LHCN-M2 (cell line): ENCODE measurements at places on chromosomes 6 and 20.

DNA sequence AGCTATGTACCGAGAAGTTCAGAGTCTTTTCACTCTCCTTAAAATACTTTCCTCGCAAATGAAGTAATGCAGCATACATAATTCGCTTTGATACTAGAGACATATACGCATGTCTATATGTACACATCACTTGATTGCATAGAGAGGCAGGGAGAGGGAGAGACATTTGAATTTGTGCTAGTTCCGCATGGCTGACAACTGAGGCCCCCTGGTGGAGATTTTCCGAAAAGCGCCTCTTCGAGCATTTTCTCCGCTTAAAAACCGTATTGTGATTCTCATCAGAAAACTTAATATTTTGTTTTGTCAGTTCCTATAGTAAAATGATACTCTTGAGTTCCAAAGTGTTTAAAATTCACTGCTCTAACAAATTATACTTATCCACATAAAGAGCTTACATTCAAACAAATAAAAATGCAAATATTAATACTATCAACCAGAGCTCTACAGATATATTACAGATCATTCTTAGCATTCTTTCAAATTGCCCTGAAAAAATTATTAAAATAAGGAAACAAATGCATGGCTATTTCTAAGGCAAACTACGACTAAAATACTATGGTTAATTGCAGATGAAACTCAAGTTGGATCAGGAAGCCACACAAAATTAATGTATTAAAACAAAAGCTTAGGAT, 637 bp downstream of the MYLK4 start:
- peak; percentile 43 for DNase-seq

DNA sequence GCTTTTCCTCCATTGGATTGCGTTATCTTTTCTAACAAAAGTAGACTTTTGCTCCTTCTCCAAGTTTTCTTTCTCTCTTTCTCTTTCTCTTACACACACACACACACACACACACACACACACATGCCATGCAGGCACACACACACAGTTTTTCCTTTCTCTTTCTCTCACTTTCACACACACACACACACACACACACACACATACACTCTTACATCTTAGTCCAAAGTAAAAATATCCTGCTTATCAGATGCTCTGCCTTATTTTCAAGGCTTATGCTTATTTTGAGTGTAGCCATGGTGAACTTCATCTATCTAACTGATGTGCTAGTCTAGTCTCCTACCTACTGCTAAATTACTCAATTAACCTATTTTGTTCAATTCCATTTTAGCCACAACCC, 34.4 kb upstream of the RAB23 start:
- DNase-seq: no peak

DNA sequence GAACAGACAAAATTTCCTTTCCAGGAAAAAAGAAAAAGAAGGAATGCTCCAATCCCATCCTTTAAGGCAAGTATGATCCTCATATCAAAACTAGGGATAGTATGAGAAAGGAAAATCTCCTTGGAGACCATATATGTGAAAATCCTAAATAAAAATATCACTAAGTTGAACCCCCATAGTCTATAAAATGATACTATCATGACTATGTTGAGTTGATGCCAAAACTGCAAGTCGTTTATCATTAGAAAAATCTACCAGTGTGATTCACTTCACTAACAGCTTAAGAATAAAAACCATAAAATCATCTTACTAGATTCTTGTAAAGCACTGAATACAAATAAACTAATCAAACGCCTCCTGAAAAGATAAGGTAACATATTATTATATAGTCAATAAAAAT, 76.6 kb upstream of the STXBP5 start:
- DNase-seq: peak; percentile 50

- DNase-seq: no peak
Observed at GRCh38 chr20:36820928-36821327, 47.4 kb upstream of the DSN1 start.

DNA sequence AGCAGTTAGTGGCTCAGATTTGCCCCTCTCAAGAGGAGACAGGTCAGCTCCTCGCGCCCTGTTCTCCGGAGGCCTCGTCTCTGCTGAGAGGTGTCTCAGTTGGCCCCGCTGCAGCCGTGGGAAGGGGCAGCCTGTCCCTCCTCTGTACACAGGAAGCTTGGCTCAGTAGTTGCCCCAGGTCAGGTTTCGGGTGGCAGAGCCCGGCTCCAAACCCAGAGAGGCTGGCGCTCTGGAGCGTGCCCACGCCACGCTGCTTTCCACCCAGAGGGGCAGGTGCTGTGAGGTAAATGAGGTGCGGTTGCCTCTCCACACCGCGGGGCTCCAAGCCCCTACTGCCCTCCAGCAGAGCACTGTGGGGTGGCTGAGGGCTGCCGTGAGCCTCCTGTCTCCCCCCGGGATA, 16.0 kb downstream of the DYNLT1 start:
- no peak for DNase-seq

GRCh38 chr6:12047304-12047703, 35.2 kb downstream of the HIVEP1 start:
- no peak for DNase-seq

- no peak for DNase-seq
Observed at GRCh38 chr20:37407573-37408002, 61.6 kb downstream of the SRC start.

DNA sequence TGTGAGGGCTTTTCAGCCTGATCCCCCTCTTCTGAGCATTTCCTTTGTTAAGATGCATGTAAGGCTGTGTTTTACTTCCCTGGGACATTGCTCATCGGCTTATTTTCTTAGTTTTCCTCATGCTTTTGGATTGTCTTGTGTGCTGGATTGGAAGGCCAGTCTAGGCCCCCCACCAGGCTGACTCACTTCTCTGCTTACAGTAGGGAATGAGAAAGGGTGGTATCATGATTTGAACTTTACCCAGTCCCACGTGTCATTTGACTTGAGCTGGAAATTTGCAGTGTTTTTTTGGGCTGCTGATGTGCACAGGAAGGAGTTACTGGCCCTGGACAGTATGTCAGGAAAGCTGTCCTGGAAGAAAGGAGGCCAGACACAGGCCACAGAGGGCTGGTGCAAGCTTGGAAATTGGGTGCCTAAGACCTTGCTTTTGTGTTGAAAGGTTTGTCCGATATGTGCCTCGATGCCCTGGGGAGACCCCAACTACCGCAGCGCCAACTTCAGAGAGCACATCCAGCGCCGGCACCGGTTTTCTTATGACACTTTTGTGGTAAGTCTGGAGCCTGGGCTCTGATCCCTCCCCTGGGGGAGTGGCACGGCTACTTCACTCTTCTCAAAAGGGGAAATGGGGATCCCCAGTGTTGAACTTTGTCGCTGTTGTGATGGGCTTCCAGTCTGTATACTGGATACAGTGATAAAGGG, 12.8 kb downstream of the RNF114 start:
- peak; percentile 86 for DNase-seq

DNA sequence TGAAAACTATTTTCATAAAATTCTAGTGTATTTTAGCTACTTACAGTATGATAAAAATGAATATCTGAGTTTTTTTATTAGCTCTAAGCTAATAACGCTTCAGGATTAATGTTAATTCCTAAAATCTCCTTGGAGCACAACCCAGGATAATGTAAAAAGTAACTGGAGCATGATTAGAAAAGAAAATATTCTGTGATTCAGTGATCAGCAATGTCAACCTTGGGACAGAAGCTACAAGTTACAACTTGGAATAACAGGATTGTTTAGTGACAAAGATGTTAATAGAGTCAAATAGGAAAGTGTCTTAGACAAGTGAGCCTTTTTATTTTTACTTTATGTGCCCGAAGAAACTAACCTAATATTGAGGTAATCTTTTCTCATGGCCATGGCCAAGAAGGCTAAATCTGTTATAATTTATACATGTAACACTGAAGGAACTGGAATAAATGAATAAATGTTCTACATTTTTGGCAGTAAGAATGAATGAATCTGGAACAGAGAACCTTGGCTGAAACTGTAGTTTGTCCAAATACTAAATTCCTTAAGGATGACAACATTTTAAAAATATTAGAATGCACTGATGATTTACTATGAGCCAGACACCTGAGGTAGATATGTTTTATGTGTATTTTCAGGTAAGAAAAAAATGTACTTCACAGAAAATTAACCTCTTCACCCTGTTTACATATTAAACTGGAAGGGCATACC, 994.0 kb downstream of the GRIK2 start:
- DNase-seq: no peak

DNA sequence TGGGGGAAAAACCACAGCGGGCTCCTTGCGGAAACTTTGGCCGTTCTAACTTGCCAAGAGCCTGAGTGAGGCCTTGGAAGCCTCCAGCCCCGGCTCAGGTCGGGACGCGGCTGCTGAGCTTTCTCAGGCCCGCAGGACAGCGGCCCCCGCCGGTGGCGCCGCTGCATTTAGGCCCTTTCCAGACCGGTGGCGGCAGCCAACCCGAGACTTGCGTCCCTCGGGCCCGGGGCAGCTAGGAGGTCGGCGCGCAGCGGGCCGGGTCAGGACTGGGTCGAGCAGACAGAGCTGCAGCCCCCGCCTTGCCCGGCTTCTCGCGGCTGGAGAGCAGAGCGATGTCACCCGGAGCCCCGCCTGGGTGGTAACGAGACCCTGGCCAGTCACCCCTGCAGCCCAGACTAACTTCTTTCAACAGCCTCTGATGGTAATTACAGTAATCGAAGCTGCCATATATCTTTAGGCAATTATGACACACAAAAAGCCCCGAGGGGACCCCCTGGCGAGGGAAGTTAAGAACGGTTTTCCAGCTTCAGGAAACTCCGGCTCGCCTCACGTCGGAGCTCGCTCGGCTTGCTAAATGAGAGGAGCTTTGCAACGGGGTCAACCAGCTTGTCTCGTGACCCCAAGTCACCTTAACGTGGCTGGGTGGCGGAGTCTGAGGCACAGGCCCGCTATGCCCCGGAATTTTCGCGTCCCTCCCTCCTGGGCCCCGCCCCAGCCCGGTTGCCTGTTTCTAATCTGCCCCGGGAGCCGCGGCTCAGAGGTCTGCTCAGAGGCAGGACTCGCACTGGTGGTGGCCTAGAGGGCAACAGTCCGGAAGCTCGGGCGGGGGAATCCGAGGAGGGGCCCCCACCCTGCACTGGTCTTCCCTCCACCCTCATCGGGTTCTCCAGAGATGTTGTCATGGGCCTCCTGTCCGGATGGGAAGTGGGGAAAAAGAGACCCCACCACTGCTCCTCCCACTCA, 3.0 kb downstream of the NR2E1 start:
- DNase-seq: no peak

- DNase-seq: no peak
Observed at GRCh38 chr6:156391061-156391672, 386.0 kb upstream of the ARID1B start.

DNA sequence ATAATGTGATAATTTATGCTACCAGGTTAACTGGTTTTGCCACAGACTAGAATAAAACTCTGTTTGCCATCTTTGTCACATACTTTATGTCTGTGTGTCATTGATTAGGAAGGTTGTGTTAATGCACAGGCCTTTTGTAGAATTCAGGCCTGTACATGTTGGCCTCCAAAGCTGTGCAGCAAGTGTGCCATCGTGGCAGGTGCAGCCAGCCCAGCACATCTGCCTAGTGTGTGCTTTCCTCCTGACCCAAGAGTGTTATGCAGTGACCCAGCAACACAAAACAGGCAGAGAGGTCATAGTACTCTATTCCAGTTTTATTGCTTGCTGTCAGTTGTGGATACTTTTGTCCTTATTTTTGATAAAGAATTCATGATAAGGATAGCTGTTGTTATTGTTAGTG, 3.7 kb downstream of the MAP3K4 start:
- DNase-seq: no peak

DNA sequence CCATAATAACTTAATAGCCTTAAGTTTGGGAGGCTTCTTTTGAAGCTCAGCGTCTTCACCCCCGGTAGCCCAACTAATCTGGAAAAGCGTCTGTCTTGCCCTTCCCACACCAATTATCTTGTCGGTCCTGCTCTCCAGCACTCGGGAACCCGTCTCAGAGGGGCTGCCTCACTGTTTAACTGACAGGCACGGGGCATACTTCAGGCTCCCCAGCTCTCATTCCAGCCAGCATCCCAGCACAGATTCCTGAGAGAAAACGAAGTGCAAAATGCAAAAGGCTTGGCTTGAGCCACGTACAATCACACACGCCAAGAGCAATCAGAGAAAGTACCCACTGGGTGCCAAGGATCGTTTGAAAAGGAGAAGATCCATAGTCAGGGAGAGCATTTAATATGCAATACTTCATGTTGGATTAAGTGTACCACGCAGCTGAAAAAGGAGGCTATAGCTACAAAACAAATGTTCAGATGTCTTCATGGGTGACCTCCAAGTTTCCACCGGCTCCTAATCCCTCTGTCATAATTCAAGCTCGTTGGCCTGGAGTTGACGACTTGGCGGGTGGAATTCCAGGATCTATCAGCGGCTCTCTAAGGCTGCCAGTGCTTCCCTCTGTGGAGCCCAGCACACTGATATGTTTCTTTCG, 53.7 kb upstream of the STX16 start:
- no peak for DNase-seq

- DNase-seq: peak; percentile 99
Observed at GRCh38 chr6:136593748-136594490, 43.7 kb upstream of the MAP7 start.

DNA sequence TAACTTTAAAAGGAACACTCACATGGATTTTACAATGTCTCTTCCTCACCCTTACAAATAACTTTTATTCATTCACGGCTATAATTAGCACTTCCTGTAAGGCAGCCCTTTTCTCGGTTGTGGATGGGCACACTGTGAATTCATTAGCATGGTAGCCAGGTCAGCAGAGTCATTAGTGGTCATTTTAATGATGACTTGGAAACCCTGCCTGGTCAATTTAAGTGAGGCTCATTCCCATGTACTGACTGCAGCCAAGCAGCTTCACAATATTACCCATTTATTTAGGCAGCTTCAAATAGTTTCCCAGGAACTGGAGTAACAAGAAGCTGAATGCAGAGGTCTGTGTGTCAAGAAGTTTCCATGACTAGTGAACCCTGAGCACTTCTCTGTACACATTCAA, 248.8 kb downstream of the KHDC1L start:
- no peak for DNase-seq

GRCh38 chr6:1903780-1904465, 294.2 kb downstream of the FOXC1 start:
- no peak for DNase-seq

DNA sequence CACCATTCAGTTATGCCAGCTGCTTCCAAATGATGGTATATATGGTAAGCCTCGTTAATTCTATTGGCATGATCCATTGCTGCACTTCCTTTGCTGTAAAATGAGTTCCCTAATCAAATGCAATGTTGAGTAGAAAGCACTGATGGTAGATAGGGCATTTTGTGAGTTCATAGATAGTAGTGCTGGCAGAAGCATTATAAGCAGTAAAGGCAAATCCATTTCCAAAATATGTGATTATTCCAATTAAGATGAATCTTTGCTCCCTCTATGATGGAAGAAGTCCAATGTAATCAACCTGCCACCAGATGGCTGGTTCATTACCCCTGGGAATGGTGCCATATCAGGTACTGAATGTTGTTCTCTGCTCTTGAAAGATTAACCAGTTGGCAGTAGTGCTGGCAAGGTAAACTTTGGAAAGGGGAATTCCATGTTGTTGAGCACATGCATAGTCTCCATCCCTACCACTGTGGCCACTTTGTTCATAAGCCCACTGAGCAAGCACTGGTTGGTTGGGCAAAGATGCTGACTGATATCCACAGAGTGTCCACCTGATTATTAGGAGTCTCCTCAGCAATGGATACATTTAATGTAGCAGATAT, 5.6 kb upstream of the TBPL1 start:
- DNase-seq: no peak

- no peak for DNase-seq
Observed at GRCh38 chr6:2729921-2730320, 20.8 kb downstream of the MYLK4 start.
